Hindlimb muscle (tissue), 1 donor: ENCODE measurements at places on chromosomes 1 and 21.
A peak's percentile ranks its signal among the peaks of the same experiment; 100 is the strongest.

DNA sequence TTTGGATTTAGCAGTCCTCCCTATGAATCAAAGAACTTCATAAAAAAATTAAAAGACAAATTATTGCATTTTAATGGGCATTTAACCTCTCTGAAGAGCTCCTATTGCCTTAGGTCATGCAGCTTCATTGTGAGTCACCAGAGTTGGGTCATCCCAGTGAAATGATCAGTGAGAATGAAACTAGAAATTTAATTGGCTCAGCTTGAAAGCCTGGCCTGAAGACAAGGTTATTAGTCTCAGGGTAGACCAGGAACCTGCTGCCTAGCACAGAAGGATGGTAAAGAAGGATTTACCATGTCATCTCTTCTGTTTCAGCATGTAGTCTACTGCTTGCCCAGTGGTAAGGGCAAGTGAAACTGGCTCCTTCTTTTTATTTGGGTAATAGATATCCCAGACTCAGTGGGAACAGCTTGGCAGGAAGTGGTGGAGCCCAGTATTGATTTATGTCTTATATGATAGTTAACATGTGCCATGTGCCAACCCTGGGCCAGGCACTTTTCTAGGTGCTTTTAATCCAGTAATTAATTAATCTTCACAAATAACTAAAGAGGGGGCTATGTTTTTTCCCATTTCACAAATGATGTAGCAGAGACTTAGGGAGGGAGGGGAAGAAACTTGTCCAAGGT, 23.6 kb downstream of the LAMC2 start:
- no peak for DNase-seq

- no peak for DNase-seq
Observed at GRCh38 chr1:101253976-101254674, 17.3 kb downstream of the S1PR1 start.

GRCh38 chr1:94322696-94323095, 85.3 kb upstream of the ARHGAP29 start:
- no peak for DNase-seq

- DNase-seq = no peak
Observed at GRCh38 chr1:76690766-76691165, 176.5 kb upstream of the ST6GALNAC5 start.

DNA sequence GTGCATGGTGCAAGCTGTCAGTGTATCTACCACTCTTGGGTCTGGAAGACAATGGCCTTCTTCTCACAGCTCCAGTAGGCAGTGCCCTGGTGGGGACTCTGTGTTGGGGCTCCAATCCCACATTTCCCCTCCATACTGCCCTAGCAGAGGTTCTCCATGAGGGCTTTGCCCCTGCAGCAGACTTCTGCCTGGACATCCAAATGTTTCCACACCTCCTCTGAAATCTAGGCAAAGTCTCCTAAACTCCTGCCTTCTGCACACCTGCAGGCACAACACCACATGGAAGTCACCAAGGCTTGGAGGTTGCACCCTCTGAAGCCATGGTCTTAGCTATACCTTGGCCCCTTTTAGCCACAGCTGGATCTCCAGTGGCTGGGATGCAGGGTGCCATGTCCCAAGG, 31.8 kb upstream of the CITED4 start:
- no peak for DNase-seq

DNA sequence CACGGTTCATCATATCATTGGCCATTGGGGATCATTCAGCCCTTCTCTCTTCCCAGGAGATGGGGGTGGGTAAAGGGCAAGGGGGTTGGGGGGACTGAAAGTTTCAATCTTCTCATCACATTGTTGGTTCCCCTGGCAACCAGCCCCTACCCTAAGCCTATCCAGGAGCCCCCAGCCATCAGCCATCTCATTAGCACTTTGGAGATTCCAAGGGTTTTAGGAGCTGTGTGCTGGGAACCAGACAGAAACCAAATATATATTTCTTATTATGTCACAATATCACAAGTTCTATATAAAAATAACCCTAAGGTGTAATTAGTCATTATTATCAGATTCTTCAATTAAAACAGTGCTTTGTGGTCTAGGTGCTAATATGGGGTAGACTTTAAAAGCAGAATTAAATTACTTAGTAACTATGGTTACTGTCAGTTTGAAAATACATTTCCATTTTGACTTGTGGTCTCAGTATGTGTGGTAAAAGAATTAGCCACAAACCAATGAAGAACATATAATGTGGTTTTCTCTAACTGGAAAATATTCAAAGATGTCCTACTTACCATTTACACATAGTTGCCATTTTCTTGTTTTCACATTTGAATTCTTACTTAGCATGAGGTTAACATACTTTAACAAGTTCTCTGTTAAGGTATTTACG, 28.1 kb downstream of the IL23R start:
- no peak for DNase-seq

DNA sequence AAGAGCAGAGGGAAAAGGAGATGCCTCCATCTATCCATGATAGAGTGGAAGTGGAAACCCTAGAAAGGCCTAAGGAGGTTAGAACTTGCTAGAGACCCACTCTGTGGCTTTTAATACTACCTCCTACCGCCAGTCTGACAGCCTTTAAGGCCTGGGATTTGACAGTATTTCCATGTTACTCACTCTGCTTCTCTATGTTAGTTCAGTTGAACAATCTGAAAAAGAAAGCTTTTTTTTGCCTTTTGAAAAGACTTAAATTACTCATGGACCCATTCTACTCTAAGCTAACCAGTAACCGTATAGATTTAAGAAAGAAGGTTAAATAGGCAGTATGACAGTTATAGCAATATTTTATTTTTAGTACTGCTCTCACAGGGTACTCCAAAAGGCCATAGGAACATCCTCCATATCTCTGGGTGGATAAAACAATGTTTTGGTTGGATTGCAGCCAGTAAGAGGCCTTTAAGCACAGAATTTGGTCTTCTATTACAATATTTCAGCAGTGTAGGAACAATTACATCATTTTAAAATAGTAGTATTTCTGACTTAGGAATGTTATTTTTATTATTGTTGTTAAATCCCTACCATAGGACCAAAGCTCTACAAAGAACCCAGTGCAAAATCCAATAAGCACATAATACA, 15.9 kb upstream of the GPR25 start:
- no peak for DNase-seq

- no peak for DNase-seq
Observed at GRCh38 chr1:24945354-24946326, 15.6 kb upstream of the RUNX3 start.

GRCh38 chr21:24759348-24760075, 847.8 kb downstream of the MRPL39 start:
- no peak for DNase-seq

GRCh38 chr1:109075531-109076490, at the start of gene TAF13:
TAF13 (minus strand) TSS chr1:109076003; CDS start chr1:109075947, 56 bp downstream.
- peak; percentile 96 for DNase-seq

GRCh38 chr1:42745851-42746250, 5.8 kb upstream of the CLDN19 start:
- DNase-seq = no peak
